ENCODE measurements at places on chromosomes 1 and 21. TPM values are rescaled to one million over a fixed set of nuclear protein-coding genes. Genes with fewer than 3 reads are reported as not detected.

GRCh38 chr1:198756470-198756869 is 117.6 kb downstream of the PTPRC start:
- no peaks in the 10 kb centered on the region for H3K36me3 ChIP-seq
- H3K4me1 ChIP-seq, result no peaks in the 10 kb centered on the region
- H3K27me3 ChIP-seq, result no peaks in the 10 kb centered on the region
- no peak overlapping the region for H3K4me3 ChIP-seq

The DNASE2B gene
- total RNA-seq, result not detected

- no peak overlapping the region for H3K27ac ChIP-seq
- DNase-seq, result no peak
- H3K4me1 ChIP-seq, result peaks cover 13% of the 10 kb centered on the region
- no peak overlapping the region for H3K4me3 ChIP-seq
Measured at GRCh38 chr1:42328916-42329496, 6.0 kb downstream of the FOXJ3 start.

GRCh38 chr1:4033713-4034112 is 133.6 kb upstream of the C1orf174 start:
- H3K36me3 ChIP-seq, result no peaks in the 10 kb centered on the region
- H3K27me3 ChIP-seq, result no peaks in the 10 kb centered on the region
- H3K4me3 ChIP-seq, result no peak overlapping the region
- no peaks in the 10 kb centered on the region for H3K4me1 ChIP-seq
- DNase-seq, result no peak
